ENCODE measurements at places on chromosomes 11 and 22.

DNA sequence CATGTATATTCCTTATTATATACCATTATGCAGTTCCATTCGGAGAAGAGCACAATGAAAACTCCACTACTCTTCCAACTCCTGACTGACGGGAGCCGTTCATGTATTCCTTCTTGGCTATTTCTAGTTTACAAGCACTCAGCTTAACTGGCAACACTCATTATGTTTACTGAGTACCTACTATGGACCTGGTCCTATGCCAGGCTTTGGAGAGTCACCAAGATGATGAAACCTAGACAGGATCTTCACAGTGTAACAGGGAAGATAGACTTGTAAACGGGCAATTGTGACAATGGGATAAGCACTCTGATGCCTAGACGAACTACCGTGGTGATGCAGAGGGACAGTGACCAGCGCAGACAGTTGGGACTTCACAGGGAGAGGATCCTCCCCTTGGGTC, 22.3 kb upstream of the ST3GAL4 start:
- no peak for DNase-seq

- DNase-seq: no peak
Observed at GRCh38 chr11:74050465-74050864, 41.6 kb upstream of the UCP3 start.

GRCh38 chr22:47020166-47020565, 257.7 kb downstream of the TBC1D22A start:
- DNase-seq: peak; percentile 51

DNA sequence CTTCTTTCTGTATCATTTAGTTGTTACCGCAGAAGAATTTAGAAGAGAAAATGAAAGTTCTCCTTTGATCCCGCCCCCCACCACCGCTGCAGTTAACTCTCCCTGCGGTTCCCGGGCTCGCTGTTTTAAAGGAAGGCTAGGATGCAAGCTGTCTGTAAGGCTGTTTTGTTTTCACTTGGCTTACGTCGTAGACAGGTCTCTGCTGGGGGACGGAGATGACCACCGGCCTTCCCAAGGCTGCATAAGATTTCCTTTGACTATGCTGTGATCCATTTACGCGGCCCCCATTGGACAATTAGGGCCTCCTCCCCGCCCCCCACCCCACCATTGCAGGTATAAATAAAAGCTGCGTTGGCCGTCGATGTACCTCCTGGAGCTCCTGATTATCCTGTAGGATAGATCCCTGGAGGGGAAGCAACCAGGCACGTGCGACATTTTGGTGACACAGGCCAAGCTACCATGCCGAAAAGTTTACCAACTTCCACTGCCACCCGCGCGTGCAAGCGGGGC, 1.4 kb upstream of the CPT1A start:
- no peak for DNase-seq

DNA sequence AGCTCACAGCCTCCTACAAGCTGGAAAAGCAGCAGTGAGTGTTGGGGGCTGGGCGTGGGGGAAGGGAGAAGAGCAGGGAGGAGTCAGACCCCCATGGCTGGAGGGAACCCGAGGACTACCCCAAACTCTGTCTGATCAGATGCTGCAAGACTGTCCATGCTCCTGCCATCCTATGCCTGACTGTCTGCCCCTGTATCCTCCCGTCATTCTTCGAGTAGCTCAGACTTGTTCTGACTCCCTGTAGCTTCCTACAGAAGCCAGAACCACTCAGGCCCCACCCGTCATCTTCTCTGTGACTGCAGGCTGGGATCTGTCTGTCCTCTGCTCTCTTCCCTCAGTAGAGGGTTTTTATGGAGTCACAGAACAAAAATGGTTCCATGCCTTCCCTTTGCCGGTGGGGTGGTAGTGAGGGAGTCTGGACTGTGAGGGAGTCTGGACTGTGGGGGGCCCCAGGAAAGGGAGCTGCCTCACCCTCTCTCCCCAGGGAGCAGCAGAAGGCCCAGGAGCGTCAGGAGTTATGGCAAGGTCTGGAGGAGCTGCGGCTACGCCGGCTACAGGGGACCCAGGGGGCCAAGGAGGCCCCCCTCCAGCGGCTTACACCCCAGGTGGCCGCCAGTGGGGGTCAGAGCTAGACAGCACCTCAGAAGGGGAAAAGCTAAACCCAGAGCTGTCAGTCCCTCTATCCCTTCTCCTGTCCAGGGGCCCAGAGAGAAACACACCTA, 2.3 kb downstream of the GPHA2 start:
- no peak for DNase-seq

DNA sequence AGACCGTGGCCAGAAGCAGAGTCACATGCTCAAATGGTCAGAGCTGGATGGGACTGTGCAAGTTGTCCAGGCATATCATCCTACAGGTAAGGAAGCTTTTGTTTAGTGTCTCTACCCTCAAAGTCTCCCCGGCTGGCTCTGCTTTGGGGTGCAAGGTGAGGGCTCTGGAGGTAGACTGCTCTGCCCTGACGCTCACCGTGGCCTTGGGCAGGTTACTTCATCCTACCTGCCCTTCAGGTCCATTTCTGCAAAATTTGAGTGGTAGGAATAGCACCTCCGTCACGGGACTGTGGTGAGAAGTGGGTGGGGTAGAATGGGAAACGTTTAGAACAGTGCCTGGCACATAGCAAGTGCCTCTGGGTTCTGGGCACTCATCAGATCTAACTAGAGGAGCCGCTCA, 42.2 kb downstream of the NAT10 start:
- peak; percentile 12 for DNase-seq

GRCh38 chr11:19110295-19110694, 6.7 kb upstream of the ZDHHC13 start:
- no peak for DNase-seq

DNA sequence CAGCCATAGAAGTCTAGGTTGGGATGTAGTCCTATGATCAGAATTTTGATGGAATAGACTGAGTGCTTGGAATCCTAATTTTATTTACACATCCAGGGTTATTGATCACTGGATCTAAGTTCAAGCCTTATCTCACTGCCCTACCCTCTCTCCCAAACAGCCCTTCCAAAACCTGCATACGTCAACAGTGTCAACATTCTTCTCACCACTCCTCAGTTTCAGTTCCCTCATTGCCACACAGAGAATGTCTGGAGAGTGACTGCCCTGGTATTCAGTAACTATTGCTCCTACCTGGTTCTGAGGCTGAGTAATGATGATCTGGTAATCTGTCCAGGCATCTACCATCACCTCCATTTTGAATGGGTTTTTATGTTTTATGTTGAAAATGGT, 60.0 kb downstream of the GLYATL1 start:
- DNase-seq: no peak

DNA sequence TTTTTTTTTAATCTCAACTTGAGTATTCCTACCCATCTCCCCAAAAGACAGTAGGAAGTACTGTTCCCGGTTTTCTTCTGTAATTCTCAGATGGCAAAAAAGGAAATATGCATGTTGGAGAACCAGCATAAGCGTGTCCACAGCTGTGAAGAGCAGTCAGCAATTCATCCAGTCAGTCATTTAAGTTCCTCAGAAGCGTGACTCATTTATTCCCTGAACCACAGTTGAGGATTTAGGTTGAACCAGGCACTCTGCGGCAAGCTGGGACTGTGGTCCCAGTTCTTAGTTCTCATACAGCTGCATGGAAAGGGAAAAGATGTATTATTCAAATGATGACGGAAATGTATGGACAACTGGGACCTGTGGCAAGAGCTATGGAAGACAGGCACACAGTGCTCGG, 61.0 kb upstream of the MYO18B start:
- no peak for DNase-seq

DNA sequence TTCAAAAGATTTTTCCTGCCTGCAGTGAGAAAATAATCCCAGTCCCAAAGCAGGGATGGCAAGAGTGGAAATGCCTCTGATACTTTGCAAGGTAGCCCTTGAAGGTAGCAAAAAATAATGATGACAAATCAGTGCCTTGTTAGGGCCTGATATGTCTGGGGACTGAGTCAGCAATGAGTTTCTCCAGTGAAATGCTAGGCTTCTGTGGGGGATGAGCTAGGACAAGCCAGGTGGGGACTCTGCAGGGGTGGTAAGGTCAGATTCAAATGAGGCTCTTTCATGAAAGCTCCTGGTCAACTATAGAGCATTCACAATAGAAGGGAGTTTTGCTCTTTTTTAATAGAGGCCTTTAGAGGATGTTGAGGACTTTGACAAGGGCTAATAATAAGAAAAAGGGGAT, 77.7 kb downstream of the ME3 start:
- DNase-seq: no peak

- DNase-seq: no peak
Observed at GRCh38 chr11:3914805-3915204, 59.3 kb downstream of the STIM1 start.

GRCh38 chr22:23072911-23073491, 2.7 kb downstream of the GNAZ start:
- peak; percentile 38 for DNase-seq

GRCh38 chr11:102202972-102203371, 92.7 kb downstream of the YAP1 start:
- no peak for DNase-seq

- no peak for DNase-seq
Observed at GRCh38 chr11:63873311-63873710, 34.4 kb downstream of the MARK2 start.

DNA sequence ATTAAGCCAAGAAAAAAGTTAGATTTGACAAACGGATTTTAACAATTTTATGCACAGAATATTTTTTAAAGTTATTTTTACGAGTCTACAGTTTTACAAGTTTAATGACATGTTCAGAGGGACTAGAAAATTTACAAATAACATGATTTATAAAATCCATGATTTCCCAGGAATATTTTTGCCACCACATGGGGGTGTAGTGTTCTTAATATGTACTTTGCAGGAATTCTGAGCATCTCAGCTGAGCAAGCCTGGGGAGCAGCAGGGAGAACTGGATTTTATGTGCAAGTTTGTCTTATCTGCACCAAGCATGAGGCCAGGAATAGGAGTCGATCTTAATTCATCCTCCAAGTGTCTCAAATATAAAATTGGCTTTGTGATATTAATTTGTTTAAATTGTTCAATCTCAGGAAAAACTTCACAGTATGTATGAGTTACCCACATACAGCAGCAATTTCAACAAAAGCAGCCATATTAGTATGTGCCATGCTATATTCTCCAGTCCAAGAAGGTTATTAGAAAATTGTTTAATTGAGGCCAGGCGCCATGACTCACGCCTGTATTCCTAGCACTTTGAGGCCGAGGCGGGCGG, 826.3 kb downstream of the DLG2 start:
- no peak for DNase-seq
